ENCODE measurements at places on chromosomes 11 and 22.

- DNase-seq = no peak
Measured at GRCh38 chr11:117888139-117888566, 11.7 kb upstream of the FXYD6 start.

DNA sequence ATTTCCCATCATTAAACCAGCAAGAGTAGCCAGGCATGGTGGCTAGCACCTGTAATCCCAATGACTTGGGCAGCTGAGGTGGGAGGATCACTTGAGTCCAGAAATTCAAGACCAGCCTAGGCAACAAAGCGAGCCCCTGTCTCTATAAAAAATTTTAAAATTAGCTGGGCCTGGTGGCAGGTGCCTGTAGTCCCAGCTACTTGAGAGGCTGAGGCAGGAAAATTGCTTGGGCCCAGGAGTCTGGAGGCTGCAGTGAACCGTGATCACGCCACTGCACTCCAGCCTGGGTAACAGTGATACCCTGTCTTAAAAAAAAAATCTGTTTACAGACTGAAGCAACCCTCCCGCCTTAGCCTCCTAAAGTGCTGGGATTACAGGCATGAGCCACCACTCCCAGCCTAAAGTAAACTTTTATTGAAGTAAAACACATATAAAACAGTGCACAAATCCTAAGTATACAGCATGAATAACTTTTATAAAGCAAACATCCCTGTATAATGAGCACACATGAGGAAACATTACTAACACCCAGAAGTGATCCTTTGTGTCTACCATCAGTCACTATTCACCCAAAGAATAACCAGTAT, 12.6 kb downstream of the UCP3 start:
- DNase-seq = no peak

DNA sequence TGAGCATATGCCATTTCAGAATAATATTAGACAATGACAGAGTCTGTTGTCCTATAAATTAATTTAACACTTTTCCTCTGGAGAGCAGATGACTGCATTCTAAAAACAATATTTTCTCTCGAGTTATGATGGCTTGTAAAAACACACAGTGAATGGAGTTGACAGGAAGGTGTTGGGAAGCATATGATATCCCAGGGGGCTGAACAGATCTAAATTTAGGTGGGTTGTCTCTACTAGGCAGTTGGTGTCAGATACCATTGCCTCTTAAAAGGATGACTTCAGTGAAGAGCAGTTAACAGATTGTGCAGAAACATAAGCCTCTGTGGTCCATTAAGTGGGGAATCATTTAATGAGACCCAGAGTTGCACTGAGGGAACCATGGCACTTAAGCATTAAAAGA, 30.7 kb downstream of the SVIP start:
- DNase-seq = no peak

- no peak for DNase-seq
Measured at GRCh38 chr11:67174311-67174710, 55.2 kb downstream of the KDM2A start.

GRCh38 chr11:76030968-76031590, 175.2 kb downstream of the WNT11 start:
- DNase-seq = no peak

- DNase-seq = no peak
Measured at GRCh38 chr11:129410395-129410960, 34.8 kb downstream of the BARX2 start.

GRCh38 chr11:110161061-110161460, 67.9 kb downstream of the ZC3H12C start:
- DNase-seq = no peak

GRCh38 chr11:83449338-83449913, 163.3 kb upstream of the CCDC90B start:
- DNase-seq = no peak

GRCh38 chr22:25002241-25002985, 49.9 kb downstream of the KIAA1671 start:
- DNase-seq = no peak

- no peak for DNase-seq
Measured at GRCh38 chr11:131685206-131685605, 314.8 kb downstream of the NTM start.

GRCh38 chr22:39349506-39349966, 255 bp upstream of the SYNGR1 start:
- DNase-seq = peak; percentile 65

DNA sequence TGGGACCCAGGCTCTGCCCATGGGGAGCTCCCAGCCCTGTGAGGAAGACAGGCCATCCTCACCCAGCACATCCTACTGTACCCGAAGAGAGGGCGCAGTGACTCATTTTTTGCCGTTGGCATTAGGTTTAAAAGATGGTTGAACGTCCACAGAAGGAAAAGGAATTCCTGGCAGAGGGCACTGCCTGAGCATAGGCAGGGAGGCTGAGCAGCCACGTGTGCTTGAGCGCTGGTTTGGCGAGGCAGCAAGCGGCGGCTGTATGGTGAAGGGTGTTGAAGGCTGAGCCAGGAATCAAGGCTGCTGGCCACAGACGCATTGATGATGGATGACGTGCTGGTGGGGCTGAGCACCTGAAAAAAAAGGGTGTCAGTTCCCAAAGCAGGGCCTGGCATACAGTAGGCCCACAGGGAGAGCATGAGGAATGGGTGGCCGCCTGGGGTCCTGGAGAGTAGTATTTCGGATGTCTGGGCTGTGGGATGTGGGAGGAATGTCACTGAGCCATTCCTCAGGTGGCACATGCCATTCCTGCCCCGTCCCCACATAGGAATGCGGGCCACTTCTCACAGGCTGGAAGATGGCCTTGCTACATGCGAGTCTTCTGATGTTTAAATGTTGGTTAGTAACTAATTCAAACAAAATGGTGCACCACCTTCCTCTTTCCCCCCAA, 112.5 kb downstream of the KIAA1671 start:
- no peak for DNase-seq

GRCh38 chr11:13280092-13280722, 2.6 kb downstream of the BMAL1 start:
- DNase-seq = no peak

DNA sequence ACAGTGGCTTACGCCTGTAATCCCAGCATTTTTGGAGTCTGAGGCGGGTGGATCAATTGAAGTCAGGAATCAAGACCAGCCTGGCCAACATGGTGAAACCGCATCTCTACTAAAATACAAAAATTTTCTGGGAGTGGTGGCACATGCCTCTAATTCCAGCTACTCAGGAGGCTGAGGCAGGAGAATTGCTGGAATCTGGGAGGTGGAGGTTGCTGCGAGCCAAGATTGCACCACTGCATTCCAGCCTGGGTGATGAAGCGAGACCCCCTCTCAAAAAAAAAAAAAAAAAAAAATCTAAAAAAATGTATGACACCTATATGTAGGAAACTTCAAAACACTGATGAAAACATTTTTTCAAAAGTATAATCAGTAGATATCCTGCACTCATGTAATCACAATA, 242.7 kb upstream of the CHORDC1 start:
- DNase-seq = no peak

GRCh38 chr22:17774206-17774925, at the start of gene BID:
Gene BID, minus strand, starts transcription at chr22:17774469. Its CDS starts 24,353 bp downstream, at chr22:17750116.
- peak; percentile 40 for DNase-seq

- peak; percentile 47 for DNase-seq
Measured at GRCh38 chr22:32985899-32986765, 72.0 kb downstream of the SYN3 start.

DNA sequence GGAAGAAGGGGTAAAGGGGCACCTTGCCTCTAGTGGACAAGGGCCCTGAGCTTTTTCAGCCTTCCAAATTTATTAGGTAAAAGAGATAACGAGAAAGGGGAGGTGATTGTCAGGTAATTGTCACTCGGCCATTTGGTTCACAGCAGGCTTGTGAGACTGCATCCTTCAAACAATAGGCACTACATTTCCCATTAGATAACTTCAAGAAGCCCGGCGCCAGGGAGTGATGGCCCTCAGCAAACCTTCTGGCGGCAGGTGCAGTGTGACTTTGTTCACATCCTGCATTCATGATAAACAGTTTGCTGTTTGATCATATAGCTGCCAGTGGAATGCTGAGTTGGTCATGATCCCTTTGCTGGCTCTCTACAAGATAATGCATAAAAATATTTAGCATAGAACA, 185.1 kb downstream of the CWF19L2 start:
- DNase-seq = no peak

DNA sequence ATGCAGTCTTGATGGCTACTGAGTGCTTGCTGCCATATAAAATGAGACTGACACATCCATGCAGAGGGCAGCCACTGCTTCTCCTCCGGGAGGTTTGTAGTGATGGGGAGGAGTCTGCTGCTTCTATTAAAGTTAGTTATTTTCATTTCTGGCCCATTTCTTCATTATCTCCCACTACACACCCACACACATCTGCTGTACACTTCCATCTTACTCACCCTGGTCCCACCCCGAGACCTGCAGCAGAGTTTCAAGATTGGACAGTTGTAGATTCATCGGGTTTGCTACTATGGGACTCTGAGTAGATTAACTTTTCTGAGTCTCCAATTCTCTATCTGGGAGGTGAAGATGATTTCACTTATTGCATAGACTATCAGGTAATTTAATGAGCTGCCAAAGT, 176.2 kb upstream of the SNX19 start:
- no peak for DNase-seq

- no peak for DNase-seq
Measured at GRCh38 chr22:34696557-34696956, 369.4 kb upstream of the ISX start.
